T-helper 17 cell (primary cell): ENCODE measurements at places on chromosomes 4 and X. TPM values are rescaled to one million over a fixed set of nuclear protein-coding genes. Genes with fewer than 3 reads are reported as not detected.
A peak's percentile ranks its signal among the peaks of the same experiment; 100 is the strongest.

- DNase-seq, result no peak
Measured at GRCh38 chr4:110175634-110176033, 22.8 kb downstream of the ELOVL6 start.

DNA sequence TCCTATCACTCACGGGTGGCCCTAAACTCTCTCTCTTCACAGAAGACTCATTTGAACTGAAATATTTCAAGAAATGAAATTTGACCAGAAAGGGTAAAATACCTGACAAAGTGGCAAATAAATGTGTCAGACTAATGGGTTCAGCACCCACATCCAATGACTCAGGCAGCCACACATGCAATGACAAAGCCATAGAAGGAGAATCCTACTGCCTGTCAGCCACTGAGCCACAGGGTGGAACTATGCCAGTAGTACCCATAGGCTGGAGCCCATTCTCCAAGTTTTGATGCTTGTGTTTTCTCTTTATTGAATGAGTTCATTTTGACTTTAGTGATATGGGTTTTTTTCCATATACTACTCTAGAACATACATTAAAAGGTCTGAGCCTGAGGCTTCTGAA lies 179.0 kb downstream of the BEND2 start:
- no peak for DNase-seq

- DNase-seq, result no peak
Measured at GRCh38 chr4:26319949-26320537, 771 bp upstream of the RBPJ start.

DNA sequence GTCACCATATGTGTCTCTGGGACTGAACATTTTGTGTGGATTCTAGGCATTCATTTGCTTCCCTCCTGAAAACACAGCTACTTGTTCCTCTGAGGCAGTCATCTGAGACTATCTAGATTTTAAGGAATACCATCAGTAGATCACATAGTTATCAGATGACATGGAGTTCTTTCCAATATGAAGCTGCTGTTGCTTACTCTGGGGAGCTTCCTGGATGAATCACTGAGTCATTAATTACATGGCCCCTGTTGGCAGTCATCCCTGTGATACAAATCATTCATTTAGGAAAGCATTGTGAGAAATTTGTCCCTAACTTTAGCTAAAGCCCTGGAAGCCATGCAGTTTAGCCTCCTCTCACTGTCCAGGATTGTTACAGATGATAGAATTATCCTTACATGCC lies 98.2 kb upstream of the ARSJ start:
- no peak for DNase-seq

DNA sequence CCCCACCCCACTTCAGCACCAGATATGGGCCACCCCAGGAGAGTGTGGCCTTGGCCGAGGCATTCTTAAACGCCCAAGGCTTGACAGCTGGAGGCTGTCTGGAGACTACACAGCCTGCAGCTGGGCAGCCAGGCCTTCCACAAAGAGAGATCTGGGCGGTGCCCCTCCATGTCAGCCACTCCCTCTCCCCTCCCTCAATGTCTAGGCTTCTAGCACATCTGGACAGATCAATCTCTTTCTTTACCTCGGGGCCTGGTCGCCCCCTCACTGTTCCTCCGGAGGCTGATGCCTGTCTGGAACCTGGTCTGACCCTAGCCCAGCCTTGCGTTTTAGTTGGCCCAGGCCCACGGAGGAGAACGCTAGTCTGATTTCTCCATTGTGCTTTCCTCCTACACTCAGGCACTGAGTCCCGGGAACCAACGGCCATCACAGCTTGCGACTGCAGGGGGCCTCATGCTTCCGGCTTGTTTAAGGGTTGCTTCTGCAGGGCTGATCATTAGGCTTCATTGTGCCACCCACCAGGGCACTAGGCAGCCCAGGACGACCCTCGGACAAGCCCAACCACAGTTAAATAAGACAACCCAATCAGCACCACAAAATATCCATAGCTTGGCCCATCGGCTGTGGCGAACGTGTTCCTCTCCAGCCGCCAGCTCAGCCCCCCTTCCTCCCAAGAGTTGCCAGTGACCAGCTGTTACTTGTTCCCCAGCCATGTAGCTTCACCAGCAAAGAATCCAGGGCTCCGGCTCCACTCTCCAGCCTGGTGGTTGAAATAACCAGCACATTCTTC lies 200.6 kb downstream of the BCOR start:
- DNase-seq, result no peak

DNA sequence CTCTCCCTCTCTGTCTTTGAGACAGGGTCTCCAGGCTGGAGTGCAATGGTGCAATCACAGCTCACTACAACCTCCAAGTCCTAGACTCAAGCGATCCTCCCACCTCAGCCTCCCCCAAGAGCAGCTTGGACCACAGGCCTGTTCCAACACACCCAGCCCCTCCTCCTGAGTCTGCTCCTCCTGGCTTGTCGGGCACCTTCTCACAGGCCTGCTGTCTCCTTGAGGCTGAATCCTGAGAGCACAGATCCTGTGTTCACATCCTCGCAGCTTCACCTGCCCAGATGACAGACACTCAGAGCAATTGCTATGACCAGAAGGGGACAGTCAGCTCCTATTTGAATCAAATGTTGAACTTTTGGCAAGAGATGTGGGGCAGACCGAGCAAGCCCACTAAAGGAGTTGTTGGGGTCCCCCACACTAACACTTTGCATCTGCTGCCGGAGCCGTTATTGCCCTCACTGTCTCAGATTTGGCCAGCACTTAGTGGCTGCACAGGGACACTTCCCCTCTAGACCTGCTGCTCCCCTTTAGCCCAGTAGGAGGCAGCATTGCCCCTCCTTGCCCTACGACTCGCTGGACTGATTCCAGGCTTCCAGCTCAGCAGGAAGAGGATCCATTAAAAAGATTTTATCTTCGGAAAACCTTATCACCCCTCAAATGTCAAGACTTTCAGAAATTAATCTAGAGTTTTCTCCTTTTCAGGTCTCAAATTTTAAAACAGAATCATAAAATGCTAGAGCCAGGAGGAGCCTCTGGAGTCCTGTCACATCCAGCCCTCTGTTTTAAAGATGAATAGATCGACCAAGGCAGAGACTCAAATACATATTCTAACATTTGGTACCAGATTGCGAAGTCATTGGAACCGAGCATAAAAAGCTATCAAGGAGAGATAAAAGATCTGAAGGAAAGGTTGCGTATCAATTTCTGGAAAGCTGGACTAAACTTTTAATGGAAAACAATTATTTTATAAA lies 113.7 kb downstream of the USP46 start:
- peak; percentile 45 for DNase-seq

DNA sequence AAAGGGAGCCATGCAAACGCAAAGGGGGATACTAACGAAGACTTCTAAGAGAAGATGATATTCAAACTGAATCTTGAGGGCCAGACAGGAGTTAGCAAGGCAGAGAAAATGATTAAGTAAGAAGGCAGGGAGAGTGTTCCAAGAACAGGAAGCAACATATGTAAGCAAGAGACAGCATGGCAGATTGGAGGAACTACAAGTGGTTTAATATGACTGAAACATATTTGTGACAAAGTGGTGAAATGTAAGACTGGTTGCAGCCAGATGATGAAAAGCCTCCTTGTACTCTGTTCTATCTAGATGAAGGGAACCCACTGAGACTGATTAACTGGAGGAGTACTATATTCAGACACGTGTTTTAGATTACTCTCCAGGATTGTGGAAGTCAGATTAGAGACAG lies 116.6 kb upstream of the DIAPH2 start:
- DNase-seq, result no peak

MAGEB1 gene
- not detected for total RNA-seq

MAGED4B gene
- 5.5 TPM for total RNA-seq

GRCh38 chrX:135914404-135914803 lies 20.9 kb downstream of the SAGE1 start:
- DNase-seq, result no peak

MAML3 gene
- total RNA-seq, result 4.2 TPM

LYAR gene
- total RNA-seq, result 14.6 TPM

DNA sequence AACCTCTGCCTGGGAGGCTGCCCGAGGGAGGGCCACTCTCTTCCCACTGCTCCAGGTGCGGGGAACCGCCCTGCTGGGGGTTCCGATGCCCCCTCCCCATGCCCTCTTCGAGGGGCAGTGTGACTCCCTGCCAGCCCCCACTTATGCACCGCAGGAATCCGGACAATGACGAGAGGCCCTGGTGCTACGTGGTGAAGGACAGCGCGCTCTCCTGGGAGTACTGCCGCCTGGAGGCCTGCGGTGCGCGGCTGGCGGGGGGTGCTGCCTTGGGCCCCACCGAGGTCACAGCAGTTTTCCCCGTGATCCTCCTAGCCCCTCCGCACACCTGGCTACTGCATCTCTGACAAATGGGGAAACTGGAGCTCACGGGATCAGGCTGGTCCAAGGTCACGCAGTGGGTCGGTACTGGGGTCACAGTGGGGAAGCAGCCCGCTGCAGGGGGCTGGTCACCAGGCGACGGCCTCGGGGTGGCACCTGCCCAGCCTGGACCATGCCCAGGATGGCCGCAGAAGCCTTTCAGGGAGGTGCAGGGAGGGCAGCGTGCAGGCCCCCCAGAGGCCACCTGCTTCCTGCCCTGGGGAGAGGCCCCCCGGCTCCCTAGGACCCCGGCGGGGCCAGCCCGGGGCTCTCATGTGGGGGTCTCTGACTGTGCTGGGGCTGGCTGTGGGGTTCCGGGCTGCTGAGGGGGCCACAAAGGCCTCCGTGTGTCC lies 3.5 kb downstream of the HGFAC start:
- no peak for DNase-seq

DNA sequence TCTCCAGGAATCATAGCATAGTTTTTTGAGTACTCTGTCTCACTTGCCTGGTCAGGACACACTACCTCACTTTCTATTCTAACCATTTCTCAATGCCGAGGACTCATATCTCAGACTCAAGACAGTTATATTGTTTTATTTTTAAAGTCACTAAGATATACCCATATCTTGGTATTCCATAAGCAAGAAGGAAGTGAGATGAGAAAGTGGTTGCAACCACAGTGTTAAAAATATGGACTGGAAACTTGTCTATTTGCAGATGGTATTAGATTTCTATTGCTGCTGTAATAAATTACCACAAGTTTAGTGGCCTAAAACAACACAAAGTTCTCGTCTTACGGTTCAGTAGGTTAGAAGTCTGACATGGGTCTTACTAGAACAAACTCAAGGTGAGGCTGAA lies 344.8 kb upstream of the MAGEB2 start:
- DNase-seq, result no peak

GRCh38 chr4:94307231-94307871 lies 35.3 kb downstream of the HPGDS start:
- no peak for DNase-seq

DNA sequence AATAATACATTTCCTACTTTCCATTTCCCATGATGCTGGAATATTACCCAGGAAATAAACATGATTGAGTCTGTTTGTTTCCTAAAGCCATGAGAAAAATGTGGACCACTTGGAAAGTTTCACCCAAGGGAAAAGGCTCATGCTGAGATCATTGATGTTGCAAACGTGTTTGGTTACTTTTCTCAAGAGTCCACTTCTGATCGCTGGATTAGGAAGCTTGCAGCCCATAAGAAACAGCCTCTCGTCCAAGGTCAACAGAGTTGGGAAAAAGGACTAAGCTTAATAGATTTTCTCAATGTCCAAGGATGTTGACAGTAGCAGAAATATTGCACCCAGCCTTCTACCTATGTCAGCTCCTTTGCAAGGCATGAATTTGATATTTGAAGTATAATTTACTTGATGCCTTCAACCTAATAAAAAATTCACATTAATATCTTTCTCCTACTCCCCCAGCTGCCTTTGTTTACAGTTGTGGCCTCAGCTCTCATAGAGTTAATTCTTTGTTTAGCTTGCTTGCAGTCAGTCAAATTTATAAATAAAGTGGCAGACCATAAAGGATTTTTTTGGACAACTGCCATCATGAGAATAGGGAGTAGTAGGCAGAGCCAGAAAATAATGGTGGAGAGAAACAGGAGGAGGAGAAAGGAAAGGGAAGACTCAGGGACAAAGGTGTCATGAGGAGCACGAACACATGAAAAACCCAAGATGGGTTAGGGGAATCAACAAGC lies 65.6 kb upstream of the BLTP1 start:
- no peak for DNase-seq

- DNase-seq, result no peak
Measured at GRCh38 chr4:14419516-14419915, 582.8 kb upstream of the CPEB2 start.

DNA sequence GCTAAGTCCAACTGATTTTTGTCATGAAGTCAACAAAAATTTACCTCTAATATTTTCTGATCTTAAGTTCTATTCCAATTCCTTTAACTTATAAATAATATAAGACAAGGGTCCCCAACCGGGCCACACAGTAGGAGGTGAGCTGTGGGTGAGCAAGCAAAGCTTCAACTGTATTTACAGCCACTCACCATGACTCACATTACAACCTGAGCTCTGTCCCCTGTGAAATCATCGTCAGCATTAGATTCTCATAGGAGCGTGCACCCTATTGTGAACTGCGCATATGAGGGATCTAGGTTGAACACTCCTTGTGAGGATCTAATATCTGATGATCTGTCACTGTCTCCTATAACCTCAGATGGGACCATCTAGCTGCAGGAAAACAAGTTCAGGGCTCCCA lies 227.4 kb downstream of the MAPK10 start:
- no peak for DNase-seq

LDB2 gene
- not detected for total RNA-seq

PAGE2B gene
- total RNA-seq, result not detected

GRCh38 chr4:98514741-98515469 lies 143.5 kb downstream of the TSPAN5 start:
- no peak for DNase-seq

CT45A5 gene
- not detected for total RNA-seq

DNA sequence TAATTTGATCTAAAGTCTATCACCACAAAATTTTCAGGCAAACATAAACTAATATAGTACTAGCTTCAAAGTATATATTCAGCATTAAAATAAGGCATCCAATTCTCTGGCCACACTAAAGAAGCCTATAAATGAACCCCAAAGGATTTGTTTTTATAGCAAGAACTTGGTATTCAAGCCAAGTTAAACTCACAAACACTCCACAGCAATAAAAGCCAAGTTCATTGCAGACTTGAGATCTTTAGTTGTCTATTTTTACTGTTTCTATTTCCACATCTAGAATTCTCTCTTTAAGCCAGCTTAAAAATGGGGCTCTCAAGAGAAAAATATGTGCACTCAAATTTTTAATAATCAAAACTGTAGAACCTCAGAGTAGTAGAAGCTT lies 51.1 kb downstream of the WDFY3 start:
- no peak for DNase-seq

DNA sequence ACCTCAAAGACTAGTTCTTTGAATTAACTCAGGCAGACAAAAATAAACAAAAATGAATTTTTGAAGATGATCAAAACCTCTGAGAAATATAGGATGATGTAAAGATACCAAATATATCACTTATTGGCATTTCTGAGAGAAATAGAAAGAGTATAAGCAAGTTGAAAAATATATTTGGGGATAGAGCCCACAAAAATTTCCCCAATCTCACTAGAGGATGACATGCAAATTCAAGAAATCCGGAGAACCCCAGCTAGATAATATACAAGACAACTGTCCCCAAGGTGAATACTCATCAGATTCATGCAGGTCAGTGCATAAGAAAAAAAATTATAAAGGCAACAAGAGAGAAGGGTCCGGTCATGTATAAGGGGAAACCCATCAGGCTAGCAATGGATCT lies 129.1 kb downstream of the CXXC4 start:
- DNase-seq, result no peak

CASP6 gene
- total RNA-seq, result 16.8 TPM

- DNase-seq, result no peak
Measured at GRCh38 chr4:83356899-83357661, 22.4 kb upstream of the HPSE start.
